ENCODE measurements at places on chromosomes 2 and 18.
A peak's percentile ranks its signal among the peaks of the same experiment; 100 is the strongest.

GRCh38 chr2:59080451-59081181, 839.5 kb upstream of the FANCL start:
- DNase-seq: no peak

DNA sequence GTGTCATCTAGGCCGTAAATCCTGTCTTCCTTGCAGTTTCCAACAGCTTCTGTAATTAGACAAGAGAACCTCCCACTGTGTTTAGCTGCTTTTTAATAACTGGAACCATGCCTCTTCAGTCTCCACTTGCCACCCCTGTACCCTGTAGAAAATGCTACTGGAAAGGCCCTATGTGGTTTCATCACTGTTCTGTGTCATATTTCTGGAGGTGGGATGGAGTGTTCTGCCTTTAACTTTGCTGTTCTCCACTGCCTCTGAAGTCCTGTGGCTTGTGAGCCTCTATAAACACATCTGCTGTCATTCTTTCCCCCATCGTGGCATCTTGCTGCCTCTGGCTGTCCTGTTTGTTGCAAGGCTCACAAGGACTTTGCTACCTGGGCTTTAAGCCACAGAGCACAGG, 17.9 kb downstream of the MGAT5 start:
- no peak for DNase-seq

DNA sequence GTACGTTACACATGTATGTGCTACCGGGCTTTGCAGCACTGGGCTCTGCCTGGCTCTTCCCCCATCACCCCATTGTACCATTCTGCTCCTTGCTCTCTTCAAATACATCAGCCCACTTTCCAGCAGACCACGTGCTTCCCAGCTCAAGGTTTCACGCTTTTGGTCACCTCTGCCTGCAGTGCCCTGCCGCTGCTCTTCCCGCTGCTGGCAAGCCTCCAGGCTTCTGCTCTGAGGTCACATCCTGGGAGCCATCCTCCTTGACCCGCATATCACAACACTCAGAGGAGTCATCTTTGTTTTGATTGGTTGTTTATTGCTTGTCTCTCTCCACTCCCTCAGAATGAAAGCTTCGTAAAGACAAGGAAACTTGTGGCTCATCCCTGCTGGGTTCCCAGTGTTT, 34.1 kb downstream of the KIF5C start:
- no peak for DNase-seq

DNA sequence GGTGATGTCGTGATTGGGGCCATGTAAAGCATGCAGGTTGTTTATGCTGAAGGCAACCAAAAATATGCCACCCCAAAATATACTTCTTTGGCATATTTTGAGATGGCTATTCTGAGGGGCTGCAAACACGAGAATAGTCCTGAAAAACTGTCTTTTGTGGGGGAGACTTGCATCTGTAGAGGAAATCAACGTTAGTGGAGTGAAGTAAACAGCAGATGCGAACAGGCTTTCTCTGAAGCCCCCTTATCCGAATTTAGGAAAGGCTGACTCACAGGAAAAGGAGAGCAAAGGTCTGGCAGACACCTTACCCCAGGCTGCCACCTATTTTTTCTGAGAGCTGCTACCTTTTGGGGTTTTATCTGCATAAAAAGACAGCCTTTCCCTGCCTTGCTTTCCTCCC, 44.6 kb upstream of the MSH6 start:
- DNase-seq: no peak

DNA sequence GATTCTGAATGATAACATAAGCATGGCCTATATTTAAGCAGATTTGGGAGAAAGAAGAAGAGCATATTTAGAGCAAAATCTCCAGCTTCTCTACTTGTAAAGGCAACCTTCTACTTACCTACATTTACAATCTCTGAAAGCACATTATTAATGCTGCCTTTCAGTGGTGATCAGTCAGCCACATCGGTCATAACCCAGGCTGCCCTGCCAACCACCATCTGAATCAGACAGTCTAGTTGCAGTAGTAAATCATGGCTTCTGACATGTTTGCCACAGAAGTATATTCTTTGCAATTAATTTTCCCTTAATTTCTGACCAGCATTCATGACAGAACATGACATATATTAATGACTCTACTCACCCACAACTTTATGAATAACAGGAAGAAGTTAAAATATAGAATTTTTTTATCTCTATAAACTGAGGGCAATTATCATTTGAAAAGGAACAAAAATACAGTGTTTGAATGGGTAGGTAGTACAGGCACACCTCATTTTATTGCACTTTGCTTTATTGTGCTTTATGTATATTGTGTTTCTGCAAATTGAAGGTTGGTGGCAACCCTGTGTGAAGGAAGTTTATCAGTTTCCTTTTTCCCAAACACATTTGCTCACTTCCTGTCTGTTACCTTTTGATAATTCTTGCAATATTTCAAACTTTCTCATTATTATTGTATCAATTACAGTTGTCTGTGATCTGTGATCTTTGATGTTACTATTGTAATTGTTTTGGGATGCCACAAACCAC, 531.6 kb upstream of the CHAC2 start:
- no peak for DNase-seq

DNA sequence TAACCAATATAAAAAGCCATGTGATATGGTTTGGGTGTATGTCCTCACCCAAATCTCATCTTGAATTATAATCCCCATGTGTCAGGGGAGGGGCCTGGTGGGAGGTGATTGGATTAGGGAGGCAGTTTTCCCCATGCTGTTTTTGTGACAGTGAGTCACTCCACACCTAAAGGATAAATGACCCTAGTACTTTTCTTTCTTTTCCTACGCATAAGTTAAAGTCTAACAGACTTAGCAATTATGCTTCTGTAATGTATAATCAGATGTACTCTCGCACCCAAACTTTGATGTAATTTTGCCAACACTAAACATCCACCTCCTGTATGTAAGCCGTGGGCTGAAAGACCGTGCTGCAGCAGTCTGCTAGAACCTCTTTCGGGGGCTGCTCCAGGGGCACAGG, 97.2 kb upstream of the DSEL start:
- no peak for DNase-seq

- DNase-seq: no peak
Measured at GRCh38 chr18:58427321-58427720, 201.6 kb downstream of the ALPK2 start.

- no peak for DNase-seq
Measured at GRCh38 chr2:70062270-70062669, 25.0 kb upstream of the PCBP1 start.

DNA sequence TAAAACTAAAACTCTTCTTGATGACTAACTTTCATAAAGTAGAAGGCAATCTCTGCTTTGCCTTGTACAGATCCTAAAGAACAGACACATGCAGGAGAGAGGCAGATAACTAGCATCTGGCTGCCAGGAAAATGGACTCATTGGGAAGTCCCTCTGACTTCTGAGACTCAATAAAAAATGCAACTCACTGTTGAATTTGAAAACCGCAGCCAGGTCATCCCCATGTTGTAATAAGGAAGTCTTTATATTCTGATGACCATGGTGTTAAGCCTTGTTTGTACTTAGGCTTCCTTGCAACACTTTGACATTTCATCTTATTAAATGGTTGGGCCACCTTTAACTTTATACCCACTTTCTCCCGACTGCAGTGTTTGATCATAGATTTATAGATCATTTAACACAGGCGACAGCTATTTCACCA, 375.1 kb upstream of the KCNH7 start:
- no peak for DNase-seq

- DNase-seq: no peak
Measured at GRCh38 chr2:220168891-220169546, 541.6 kb downstream of the SLC4A3 start.

DNA sequence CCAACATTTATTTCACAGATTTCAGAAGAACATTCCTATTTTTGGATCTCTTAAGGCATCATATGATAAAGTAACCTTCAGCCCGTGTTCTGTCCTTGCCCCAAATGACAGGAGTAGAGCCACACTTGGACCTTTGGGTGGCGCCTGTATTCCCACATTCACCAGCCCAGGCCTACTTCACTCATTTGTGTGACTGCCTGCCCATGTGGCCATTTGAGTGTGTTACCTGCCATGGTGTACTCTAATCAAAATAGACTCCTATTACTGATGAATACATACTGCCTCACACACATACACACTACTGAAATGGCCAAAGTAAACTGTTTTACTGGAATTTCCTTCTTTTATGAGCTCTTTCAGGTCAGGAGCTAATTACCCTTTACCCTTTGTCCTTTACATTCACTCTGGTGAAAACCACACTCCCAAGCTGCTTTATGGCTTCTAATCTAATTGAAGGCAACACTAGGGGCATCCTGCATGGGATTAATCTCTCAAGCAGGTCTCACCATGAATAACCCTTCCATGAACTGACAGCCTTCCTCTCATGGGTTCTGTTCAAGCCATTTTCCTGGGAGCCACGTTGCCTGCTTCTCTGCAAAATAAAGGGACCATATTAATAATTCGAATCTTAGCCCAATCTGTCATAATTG, 271.0 kb upstream of the GALNT5 start:
- no peak for DNase-seq

- no peak for DNase-seq
Measured at GRCh38 chr2:100971221-100971620, 30.9 kb upstream of the RPL31 start.

DNA sequence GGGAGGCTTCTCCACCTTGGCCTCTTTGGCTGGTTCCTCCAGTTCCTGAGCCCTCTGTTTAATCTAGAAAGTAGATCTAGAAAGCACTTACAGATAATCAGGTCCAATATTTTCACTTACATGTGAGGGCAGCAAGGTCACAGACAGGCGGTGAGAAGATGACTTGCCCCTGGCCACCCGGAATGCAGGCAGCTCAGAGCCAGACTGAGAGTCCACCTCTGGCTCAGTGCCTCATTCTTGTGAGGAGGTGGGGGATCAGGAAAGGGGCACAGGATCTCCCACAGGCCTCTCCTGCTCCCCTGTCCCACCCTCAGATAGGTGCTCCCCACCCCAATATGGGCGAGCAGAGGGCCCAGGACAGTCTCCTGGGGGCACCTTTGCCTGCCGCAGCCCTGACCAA, 5.8 kb downstream of the WNT6 start:
- DNase-seq: no peak

- DNase-seq: no peak
Measured at GRCh38 chr18:4230450-4231168, 224.5 kb downstream of the DLGAP1 start.

GRCh38 chr2:178917555-178917954, 110.3 kb upstream of the TTN start:
- DNase-seq: no peak

- DNase-seq: no peak
Measured at GRCh38 chr2:13046557-13047165, 329.9 kb downstream of the TRIB2 start.

DNA sequence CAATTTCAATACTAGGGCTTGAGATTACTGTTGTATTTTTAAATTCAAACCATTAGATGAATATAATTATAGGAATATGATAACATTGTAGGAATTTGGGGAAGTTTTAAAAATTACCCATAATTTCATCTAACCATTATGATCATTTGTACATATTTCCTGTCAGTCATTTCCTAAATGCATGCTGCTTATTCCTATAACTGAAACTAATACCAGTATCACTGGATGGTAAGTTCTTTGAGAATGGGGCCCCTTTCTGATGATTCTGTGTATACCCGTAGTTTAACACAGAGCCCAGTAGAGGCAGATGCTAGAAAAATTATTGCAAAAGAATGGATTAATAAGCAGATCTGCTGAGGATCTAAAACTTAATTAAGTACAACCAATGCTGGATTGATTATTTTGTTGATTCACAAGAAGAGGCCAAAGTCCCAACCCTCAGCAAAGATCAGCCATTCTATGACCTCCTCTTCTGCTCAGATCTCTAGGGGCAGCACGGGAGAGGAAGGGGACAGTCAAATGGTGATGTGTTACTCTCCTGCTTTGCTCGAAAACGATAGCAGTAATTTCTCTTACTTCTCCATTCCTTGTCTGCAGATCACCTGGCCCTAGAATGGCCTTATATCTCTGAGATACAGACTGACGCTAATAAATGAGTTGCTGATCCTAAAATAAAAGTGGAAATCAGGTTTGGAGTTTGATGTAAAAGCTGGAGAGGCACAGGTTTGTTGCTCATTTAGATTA, 69.5 kb upstream of the PELI1 start:
- no peak for DNase-seq

DNA sequence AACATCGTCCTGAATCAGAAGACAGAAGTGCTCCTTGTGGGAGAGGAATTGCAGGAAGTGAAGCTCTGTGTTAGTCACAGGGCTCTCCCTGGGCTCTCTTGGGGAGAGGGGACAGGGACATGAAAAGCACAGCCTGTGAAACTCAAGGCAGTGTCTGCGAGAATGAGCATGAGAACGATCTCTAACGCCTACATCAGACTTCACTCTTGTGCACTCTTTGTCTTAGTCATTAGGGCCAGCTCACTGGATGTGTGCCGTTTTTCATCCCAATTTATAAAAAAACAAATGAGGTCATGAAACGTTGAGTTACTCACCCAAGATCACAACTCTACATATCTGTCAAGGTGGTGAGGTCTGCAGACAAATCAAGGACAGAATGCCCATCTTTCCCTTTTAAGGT, 27.0 kb upstream of the TWIST2 start:
- DNase-seq: no peak

DNA sequence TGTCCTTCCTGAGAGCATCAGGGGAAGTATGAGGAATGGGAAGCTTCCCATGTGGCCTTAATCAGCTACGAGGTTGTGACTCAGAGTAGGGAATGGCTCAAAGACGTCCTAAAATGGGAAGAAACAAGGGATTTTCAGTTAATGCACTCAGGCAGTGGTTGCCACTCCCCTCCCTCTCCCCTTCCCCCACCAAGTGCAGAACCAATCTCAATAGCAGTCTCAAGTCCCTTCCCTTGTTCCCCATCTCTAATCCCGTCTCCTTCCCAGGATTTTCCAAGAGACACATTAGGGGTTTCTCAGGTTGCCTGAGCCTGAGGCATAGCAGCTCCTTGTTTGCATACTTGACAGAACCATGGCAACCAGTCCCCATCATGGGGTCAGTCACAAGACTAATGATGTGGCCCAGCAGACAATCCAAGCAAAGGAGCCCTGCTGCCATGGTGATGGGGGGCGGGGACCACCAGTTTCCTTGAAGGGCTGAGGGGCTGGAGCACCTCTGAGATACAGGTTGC, 18.2 kb upstream of the RESP18 start:
- no peak for DNase-seq

DNA sequence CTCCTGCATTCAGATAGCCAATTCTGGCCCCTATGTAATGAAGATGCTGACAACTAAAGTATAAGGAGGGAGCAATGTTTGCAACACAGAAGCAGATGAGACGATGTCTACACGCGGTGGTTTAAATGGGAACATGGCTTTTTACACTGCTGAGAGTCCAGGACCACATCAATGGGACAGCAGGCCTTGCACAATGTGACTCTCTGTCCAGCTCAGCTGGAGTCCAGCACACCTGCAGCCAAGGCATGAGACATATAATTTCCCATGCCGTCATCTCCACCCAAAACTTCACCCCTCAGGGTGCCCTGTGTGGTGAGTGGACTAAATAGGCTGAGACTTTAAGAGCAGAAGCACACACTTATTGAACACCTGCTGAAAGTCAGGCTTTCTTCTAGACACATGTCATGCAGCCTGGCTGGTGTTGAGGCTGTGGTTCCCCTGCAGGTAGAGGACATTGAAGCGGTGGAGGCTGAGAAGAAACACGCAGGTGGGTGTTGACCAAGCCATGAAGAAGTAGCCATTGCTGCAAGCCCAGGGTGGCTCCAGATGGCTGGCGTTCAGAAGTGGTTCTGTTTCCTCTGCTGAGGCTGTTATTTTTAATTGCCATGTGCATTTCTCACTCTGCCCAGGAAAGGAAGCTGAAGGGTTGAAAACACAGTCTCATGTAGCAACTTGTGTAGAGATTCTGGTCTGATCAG, 345.6 kb downstream of the MYCN start:
- DNase-seq: no peak

- DNase-seq: peak; percentile 34
Measured at GRCh38 chr18:74281980-74282754, 9.6 kb downstream of the CYB5A start.

GRCh38 chr2:69581774-69582581, 61.6 kb downstream of the AAK1 start:
- DNase-seq: no peak

Data from HuH-7.5 (cell line).